Transverse colon (tissue), 4 donors: ENCODE measurements at places on chromosomes 1 and 21. TPM values are rescaled to one million over a fixed set of nuclear protein-coding genes. Genes with fewer than 3 reads are reported as not detected.
A peak's percentile ranks its signal among the peaks of the same experiment; 100 is the strongest.

DNA sequence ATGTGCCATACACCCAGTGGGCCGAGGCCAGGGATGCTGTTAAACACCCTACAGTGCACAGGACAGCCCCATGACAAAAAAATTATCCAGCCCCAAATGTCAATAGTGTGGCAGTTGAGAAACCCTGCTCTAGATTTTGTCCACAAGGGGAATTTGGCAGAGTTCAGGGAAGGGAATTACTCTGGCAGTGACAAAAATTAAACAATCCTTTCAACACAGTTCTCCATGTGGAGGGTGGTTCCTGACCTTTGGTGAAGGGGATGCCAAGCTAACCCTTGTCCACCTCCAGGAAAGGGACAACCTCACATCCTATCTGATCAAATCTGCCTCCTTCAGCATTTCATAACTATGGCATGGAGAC lies 28.4 kb upstream of the CD84 start:
- no peak overlapping the region for H3K4me3 ChIP-seq
- no peak overlapping the region for H3K27ac ChIP-seq
- H3K27me3 ChIP-seq, result no peaks in the 10 kb centered on the region
- no peaks in the 10 kb centered on the region for H3K4me1 ChIP-seq
- H3K36me3 ChIP-seq, result no peaks in the 10 kb centered on the region

GRCh38 chr1:115457289-115457688 lies 119.2 kb upstream of the NGF start:
- H3K4me3 ChIP-seq, result no peak overlapping the region
- H3K4me1 ChIP-seq, result no peaks in the 10 kb centered on the region
- no peaks in the 10 kb centered on the region for H3K27me3 ChIP-seq

DNA sequence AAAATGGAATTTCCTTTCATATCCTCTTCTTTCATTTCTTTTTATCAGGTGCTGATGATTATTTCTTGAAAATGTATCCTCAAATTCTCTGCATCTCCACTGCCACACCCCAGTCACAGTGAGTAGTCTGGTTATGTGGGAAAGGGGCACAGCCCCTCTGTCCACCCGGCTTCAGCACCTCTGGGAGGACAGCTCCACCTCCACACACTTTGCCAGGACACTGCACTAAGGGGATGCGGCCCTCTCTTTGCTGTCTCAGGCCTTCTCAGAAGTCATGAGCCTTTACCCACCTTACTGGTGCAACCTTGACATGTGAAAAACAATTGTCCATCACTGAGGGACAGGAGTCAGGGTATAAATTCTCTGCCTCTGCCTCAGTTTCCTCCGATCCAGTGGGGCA lies 433.1 kb downstream of the PCP4 start:
- H3K4me1 ChIP-seq, result no peaks in the 10 kb centered on the region
- no peak overlapping the region for H3K27ac ChIP-seq
- no peaks in the 10 kb centered on the region for H3K27me3 ChIP-seq
- no peak overlapping the region for H3K4me3 ChIP-seq
- DNase-seq, result no peak
- H3K36me3 ChIP-seq, result no peaks in the 10 kb centered on the region

DNA sequence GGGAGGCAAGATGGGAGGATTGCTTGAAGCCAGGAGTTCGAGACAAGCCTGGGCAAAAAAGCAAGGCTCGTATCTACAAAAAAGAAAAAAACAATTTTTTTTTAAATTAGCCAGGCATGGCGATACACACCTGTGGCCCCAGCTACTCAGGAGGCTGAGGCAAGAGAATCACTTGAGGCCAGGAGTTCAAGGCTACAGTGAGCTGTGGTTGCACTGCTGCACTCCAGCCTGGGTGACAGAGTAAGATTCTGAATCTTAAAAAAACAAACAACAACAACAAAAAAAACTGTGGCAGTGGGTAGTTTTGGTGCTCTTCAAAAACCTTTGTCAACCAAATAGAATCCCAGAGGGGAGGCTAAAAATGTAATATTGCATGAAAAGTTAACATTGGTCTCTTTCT lies 734 bp downstream of the PTPN22 start:
- H3K27me3 ChIP-seq, result no peaks in the 10 kb centered on the region
- H3K27ac ChIP-seq, result peak overlapping the region; percentile 72
- no peaks in the 10 kb centered on the region for H3K36me3 ChIP-seq
- no peak overlapping the region for H3K4me3 ChIP-seq
- H3K4me1 ChIP-seq, result peaks cover 18% of the 10 kb centered on the region
- DNase-seq, result no peak

DNA sequence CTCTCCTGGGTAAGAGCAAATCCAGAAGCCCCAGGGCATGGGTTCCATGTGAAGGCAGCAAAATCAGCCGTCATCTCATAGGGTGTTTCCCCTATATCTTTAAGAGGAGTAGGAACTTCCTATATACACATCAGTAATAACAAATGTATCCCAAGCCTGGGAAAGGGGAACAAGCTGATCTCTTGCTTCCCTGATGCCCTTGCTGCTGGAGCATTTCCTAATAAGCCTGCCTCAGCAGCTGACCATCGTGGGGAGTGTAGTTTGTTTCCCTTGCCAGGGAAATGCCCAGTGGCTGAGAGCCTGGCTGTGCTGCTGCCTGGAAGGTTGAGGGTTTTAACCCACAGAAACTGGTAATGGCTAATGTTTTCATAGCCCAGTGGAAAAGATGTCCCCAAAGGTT lies 177.0 kb downstream of the NPHP4 start:
- DNase-seq, result no peak
- peaks cover 9% of the 10 kb centered on the region for H3K27me3 ChIP-seq
- no peak overlapping the region for H3K4me3 ChIP-seq
- no peak overlapping the region for H3K27ac ChIP-seq

The C8A gene
- total RNA-seq, result not detected

GRCh38 chr1:11680270-11681070 lies 478 bp downstream of the MAD2L2 start:
- H3K27me3 ChIP-seq, result peaks cover 14% of the 10 kb centered on the region
- H3K4me3 ChIP-seq, result peak overlapping the region; percentile 86
- peak overlapping the region; percentile 83 for H3K27ac ChIP-seq
- peaks cover 18% of the 10 kb centered on the region for H3K4me1 ChIP-seq
- DNase-seq, result peak; percentile 22

DNA sequence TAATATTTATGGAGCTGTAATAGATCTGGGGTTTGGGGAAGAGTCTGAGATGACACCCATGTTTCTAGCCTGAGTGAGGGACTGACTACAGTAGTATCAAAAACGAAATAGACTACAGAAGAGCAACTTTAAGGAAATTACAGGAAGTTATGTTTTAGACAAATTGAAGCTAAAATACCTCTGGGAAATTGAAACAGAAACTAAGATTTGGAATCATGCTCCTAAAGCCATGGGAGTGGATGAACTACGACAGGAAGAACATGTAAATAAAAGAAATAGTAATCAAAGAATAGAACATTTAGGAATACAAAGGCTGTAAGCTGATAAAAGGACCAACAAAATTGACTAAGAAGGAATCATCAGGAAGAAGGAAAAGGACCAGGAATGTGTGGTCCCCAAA lies 68.9 kb downstream of the KIAA0319L start:
- no peaks in the 10 kb centered on the region for H3K36me3 ChIP-seq
- H3K27ac ChIP-seq, result no peak overlapping the region
- H3K4me1 ChIP-seq, result no peaks in the 10 kb centered on the region
- no peak for DNase-seq
- no peak overlapping the region for H3K4me3 ChIP-seq

GRCh38 chr1:184813528-184814089 lies 59.0 kb upstream of the EDEM3 start:
- H3K27ac ChIP-seq, result no peak overlapping the region
- no peaks in the 10 kb centered on the region for H3K36me3 ChIP-seq
- H3K4me3 ChIP-seq, result no peak overlapping the region

DNA sequence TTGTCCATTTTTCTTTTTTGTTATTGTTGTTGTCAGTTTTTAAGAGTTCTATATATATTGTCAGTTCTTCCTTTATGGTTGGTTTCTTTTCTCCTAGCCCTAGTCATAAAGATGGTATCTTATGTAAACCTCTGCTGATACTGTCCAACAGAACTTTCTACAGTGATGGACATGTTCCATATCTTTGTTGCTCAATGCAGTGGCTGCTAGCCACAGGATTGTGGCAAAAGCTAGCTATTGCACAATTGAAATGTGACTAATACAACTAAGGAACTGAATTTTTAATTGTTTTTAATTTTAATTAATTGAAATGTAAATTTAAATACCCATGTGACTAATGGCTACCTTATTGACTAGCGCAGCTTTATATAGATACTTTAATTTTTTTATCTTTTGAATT lies 411.8 kb upstream of the PTBP2 start:
- no peak overlapping the region for H3K4me3 ChIP-seq
- no peak overlapping the region for H3K27ac ChIP-seq
- H3K36me3 ChIP-seq, result no peaks in the 10 kb centered on the region
- no peaks in the 10 kb centered on the region for H3K4me1 ChIP-seq
- H3K27me3 ChIP-seq, result no peaks in the 10 kb centered on the region
- DNase-seq, result no peak

The MFAP2 gene
- total RNA-seq, result not detected

DNA sequence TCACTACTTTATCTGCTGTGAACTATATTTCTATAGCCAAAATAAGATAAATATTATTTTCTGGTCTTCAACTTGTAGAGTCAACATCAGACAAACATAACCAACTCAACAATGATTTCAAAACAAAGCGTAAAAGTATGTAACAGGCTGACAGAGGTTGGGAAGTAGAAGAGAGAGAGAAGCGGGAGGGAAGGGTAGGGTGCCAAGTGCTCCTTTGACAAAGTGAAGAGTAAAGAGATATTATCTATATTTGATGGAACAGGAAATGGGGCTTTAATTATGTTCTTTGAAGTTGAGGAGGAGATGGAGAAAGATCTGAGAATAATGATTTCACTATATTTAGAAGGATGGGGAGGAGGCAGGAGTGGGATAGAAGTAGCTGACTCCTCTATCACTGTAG lies 70.1 kb downstream of the DNTTIP2 start:
- no peaks in the 10 kb centered on the region for H3K4me1 ChIP-seq
- no peak overlapping the region for H3K4me3 ChIP-seq
- H3K27me3 ChIP-seq, result no peaks in the 10 kb centered on the region
- no peak overlapping the region for H3K27ac ChIP-seq

GRCh38 chr1:75170011-75170410 lies 35.8 kb downstream of the LHX8 start:
- DNase-seq, result no peak
- no peaks in the 10 kb centered on the region for H3K4me1 ChIP-seq
- no peak overlapping the region for H3K27ac ChIP-seq

DNA sequence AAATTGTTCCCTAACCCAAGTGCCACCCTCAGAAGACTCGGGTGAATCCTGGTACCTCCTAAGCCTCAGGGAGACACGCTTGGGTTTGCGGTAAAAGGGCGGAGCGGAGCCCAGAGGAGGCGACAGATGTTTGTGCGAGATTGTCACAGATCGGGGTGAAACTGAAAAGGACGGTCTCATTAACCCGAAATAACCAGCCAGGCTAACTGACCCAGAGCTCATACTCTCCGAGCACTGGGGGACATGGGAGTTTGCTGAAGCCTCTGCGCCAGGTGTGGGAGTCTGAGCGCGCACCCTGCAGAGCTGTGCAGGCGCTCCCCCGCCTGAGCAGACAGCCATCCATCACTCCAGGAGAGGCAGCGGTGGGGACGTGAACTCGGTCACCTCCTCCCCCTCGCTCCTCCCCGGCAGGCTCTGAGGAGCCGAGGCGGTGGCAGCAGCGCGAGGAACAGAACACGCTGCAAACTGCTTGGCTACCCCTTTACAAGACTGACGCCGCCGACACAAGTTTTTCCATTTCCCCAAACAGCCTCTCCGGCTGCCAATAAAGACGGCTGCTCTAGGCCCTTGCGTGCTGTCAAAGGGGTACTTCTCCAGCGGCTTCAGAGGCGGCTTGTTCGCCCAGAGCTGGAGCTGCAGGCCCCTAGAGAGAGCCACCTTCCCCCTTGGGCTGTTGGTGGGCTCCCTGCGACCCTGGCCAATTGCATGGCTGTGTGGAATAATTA lies 43.5 kb downstream of the RRAGC start:
- peaks cover 11% of the 10 kb centered on the region for H3K4me1 ChIP-seq
- no peaks in the 10 kb centered on the region for H3K36me3 ChIP-seq
- no peak overlapping the region for H3K27ac ChIP-seq
- H3K4me3 ChIP-seq, result no peak overlapping the region

GRCh38 chr1:1604374-1605033 lies 4.6 kb upstream of the FNDC10 start:
- peaks cover 5% of the 10 kb centered on the region for H3K4me1 ChIP-seq
- H3K36me3 ChIP-seq, result no peaks in the 10 kb centered on the region
- H3K27ac ChIP-seq, result no peak overlapping the region

The DPM3 gene
- 7.2 TPM for total RNA-seq

DNA sequence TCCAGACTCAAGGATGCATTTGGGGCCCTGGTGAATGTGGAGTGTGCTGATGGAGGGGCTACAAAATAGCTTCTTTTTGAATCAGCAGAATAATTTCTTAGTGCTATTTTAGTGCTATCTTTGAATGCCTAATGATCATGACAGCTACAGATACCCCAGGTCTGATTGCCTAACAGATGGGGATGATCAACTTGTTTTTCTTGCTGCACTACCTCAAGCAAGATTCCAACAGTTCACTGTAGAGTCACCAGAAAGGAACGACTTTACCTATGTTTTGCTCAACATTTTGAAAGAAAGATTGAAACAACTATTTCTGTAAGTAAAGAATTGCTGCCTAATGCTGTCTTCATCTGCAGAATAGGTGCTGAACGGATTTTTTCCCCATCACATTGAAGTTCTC lies 42.6 kb upstream of the VAV3 start:
- no peak overlapping the region for H3K27ac ChIP-seq
- H3K4me3 ChIP-seq, result no peak overlapping the region
- H3K4me1 ChIP-seq, result no peaks in the 10 kb centered on the region
- H3K27me3 ChIP-seq, result no peaks in the 10 kb centered on the region

GRCh38 chr1:243288062-243288461 lies 32.2 kb downstream of the SDCCAG8 start:
- no peak for DNase-seq
- H3K4me1 ChIP-seq, result no peaks in the 10 kb centered on the region
- no peaks in the 10 kb centered on the region for H3K27me3 ChIP-seq
- no peaks in the 10 kb centered on the region for H3K36me3 ChIP-seq
- H3K4me3 ChIP-seq, result no peak overlapping the region

DNA sequence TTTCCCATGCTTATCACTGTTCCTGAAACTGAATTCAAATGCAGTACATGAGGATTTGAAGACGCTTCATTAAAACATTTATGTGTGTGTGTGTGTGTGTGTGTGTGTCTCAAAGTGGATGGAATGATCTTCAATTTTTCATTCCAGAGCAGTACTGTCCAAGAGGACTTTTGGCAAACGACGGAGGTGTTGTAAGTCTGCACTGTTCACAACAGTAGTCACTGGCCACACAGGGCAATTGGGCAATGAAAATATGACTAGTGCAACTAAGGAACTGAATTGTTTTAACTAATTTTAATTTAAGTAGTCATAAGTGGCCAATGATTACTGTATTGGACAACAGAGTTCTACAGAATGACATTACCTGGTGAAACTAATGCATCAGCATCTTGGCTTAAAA lies 5.0 kb downstream of the TAF5L start:
- no peaks in the 10 kb centered on the region for H3K27me3 ChIP-seq
- H3K4me3 ChIP-seq, result no peak overlapping the region
- no peak overlapping the region for H3K27ac ChIP-seq
- peaks cover 13% of the 10 kb centered on the region for H3K4me1 ChIP-seq
- H3K36me3 ChIP-seq, result no peaks in the 10 kb centered on the region

The TEX38 gene
- not detected for total RNA-seq

The ITLN1 gene
- total RNA-seq, result not detected
